CD4-positive, CD25-positive, alpha-beta regulatory T cell (primary cell): ENCODE measurements at places on chromosomes 11 and 22. TPM values are rescaled to one million over a fixed set of nuclear protein-coding genes. Genes with fewer than 3 reads are reported as not detected.
A peak's percentile ranks its signal among the peaks of the same experiment; 100 is the strongest.

Gene EP300
- total RNA-seq: 177 TPM

Gene OR8G5
- not detected for total RNA-seq

Gene SDF2L1
- total RNA-seq: 29.9 TPM

- no peak for DNase-seq
Observed at GRCh38 chr11:7021318-7021717, 1.0 kb downstream of the NLRP14 start.

DNA sequence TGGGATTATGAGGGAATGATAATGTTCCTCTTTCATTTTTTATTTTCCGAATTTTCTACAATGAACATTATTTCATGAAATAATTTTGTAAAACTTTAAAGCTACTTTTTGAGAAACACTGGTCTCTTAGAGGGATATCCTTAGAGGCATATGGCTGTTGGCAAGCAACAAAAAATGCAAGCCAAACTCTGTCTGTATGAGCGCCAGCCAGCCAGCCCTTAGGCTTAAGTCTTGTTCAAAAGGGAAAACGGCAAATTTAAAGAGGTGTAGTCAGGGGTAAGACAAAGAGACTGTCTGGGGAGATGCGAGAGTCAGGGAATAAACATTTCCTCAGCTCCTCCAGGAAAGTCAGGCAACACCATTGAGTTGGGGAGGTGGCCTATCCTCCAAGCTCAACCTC, 22.5 kb downstream of the ASCC2 start:
- DNase-seq: no peak

DNA sequence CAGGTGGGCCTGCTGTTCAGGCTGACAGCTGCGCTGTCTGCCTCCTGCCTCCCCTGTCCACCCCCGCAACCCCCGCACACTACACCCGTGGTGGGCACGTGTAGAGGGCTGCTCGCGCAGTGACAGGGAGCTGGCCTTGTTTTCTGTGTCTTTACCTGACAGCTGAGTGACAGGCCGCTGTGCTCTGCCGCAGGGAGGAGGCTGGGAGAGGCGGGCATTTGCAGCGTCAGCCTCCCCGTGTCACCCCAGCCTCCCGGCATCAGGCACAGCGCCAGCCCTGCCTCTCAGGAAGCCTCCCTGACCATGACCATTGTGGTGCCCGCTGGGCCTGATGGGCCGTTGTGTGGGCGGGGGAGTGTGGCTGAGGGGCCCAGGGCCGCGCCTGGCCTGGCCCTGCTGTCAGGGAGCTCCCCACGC, 32.0 kb upstream of the RELT start:
- no peak for DNase-seq

DNA sequence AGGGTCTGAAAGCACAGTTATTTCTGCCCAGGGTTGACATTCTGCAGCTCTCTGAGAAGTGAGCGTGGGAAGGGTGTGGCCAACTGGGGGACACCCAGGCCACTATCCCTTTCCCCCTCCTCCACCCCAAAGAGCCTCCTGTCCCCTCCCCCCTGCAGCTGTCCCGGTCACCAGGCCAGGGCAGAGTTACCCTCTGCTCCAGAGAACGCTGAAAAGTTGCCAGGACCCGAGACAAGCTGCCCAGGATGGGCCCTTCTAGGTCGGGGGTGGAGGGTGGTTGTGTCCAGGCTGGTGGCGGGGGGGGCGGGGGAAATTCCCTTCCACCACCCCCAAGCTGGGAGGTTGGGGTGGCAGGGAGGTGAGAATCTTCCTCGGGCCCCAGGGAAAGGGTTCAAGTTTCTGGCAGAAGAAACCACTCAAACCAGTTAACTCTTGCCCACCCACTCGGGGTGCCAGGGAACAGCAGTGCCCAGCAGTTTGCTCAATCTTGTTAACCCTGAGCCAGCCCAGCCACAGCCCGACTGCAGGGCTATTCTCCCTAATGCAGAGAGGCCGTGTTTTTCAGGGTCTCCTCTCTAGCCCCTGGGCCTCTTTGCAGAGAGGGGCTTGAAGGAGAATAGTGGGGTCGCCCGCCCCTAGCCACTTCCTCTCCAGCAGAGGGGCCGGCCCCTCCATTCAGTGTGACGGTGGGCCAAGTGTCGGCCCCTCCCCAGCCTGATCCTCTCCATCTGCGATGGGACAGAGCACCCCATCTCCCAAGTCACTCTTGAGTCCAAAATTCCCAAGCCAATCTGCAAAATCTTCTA, 697 bp downstream of the LGALS1 start:
- peak; percentile 27 for DNase-seq

DNA sequence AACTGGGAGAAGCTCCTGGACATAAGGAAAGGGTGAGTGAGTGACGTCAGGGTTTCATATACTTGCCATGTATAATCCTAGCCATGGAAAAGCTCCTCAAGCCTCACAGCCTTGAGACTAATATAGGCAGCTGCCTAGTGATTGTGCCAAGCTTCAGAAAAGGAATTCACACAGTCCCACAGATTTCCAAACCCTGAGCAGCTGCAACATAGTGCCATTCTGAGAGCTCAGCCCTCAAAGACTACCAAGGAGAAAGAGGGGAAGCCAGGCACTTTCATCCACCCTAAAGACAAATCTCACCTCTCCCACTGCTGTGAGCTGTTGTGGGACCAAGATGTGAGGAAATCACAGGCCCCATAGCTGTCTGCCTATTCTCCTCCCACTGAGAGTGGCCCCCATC, 707.9 kb upstream of the ANO5 start:
- no peak for DNase-seq

DNA sequence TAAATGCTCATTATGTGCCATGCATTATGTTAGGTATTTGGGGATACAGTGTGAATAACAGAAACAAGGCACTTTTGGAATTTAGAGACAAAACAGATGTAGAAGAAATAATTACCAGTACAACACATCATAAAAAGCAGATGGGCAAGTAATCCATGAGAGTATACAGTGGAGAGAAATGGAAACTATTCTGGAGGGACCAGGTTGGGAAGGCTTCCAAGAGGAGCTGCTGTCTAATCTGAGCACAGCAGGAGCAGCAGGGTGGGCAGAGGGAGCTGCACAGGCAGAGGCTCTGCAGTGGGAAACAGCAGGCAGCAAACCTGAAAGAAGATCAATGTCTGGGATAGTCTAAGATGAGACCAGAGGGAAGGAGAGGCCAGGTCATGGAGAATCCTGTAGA, 268.7 kb upstream of the CCDC90B start:
- DNase-seq: no peak

GRCh38 chr22:35126993-35127392, 61.0 kb downstream of the ISX start:
- no peak for DNase-seq

DNA sequence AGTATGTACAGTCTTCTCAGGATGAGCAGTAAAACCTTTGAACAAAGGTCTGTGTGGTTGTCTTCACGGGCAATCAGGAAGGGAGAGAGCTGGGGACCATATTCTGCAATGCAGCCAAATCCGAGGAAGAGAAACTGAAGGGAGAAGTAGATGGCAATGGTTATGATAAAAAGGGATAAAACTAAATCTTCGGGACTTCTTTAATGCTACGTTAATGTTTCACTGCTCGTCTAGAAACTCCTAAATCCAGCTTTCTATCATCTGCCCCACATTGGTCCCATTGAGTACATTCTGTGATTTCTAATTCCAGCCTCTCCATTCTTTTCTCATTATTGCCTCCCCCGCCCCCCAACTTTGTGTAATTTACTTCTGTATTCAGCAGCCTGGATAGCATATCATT, 1.7 kb downstream of the TIMM10B start:
- DNase-seq: no peak

DNA sequence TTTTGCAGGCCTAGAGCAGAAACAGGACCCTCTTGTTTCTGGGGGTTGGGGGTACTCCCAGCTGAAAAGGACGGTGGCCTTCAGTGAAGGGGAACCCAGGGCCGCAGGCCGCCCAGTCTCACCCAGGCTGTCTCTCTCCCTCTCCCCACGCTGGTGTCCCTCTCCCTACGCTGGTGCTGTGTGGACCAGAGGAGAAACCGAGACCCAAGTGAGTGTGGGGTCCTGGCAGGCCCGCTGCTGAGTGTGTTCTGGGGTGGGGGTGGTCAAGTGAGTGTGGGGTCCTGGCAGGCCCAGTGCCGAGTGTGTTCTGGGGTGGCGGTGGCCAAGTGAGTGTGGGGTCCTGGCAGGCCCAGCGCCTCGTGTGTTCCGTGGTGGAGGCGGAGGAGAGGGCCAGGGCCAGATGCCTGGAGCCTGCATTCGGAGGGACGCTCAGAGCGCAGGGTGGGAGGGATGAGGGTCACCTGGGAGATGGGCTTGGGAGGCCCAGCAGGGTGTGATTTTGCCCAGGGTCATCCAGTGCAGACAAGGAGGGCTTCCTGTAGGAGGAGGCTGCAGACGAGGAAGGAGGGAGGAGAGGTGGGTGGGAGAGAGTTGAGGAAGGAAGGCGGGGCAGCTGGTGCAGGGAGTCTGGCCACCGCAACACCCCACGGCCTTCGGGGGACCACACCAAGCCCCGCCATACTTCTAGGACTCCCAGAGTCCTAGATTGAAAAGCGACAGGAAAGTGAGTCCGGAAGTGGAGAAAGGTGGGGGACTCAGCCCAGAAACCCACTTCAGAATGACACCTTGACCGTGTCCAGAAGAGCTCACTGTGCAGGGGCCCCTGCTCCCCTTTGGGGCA, 10.3 kb downstream of the TNNT3 start:
- DNase-seq: no peak

DNA sequence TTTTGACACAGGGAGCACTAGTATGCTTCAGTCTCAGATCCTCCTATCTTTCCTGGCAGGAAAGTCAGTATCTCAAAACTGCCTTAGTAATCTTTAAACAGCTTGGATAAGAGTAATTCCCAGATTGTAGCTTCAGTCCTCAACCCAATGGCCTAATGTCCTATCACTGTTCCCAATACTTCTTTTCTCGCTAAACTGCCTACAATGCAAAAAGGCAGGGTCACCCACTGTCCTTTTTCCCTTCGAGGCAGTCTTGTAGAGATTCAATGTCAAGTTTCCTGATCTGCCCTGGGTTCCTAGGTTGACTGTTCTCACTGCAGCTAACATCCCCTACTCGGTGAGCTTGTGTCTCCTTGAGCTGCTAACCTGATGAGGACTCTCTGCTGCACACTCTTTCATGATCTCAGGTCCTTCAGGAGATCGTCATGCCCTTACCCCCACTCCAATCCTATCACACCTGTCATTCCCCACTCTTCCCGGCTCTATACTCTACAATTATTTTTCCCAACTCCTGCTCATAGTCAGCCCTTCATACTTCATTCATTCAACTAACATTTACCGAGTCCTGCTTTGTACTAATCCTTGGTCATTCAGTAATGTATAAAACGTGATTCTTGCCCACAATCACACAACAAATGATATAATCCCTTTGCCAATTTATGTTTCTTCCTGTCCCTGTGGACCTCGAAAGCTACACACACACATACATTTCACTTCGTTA, 904 bp downstream of the C2CD3 start:
- no peak for DNase-seq

- no peak for DNase-seq
Observed at GRCh38 chr11:82731691-82732277, 1.9 kb downstream of the FAM181B start.

DNA sequence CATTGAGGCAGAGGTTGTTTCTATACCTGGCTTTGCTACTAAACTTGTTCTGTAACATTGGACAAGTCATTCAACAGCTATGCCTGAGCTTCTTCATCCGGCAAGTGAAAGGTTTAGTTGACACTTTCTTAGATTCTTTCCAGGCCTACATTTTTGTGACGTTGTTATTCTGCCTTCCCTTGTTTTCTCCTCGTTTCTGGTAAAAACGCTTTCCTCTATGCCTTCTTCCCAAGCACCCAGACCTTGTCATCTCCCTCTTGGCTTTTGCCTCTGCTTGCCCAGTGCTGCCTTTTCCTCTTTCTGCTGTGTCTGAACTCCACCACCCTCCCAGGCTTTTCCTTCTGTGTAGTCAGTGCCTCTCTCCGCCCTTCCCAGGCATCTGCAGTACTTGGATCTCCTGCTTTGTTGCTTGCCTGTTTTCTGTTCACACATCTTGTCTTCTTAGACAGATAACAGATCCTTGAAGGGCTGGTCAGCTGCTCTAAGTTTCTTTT, 1.4 kb upstream of the AMOTL1 start:
- no peak for DNase-seq

DNA sequence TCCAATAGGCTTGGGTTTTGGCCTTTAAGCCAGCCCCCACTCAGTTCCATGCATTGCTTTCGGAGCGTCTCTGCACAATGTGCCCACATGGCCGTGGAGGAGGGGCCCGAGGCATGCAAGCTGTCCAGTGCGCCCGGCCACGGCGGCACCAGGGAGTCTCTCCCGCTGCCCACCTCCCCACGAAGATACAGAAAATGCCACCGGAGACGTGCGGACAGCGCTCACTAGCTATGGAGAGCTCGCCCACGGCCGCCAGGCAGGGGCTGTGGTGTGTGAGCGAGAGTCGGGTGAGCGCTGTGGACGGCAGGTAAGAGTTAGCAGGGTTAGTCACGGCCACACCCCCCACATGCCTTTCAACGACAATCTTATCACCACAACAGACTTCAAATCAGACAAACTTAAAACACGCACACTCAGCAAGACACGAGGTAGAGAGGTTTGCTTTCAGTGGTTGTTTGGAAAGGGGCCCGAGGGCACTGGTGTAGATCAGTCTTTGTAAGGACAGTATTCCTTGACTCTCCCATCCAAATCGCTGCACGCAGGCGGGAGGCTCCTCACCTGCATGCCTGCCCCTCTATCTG, 18.7 kb upstream of the BID start:
- DNase-seq: no peak

DNA sequence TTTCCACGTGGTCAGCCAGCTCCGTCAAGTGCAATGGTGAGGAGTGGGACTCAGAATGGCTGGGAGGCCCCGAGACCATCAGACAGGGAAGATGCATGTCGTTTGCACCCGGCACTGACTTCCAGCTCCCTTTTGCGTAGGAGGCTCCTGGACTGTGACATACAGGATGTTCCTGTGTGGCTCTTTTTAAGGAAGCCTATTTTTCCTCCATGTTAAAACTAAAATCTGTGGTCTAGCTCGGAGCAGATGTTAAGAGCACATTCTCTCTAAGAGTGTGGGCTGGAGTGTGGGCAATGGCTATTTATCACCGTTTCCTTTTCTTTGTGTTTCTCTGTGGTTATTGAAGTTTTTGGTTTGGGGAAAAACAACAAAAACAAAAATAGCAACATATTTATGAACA, 40.9 kb upstream of the AMPD3 start:
- no peak for DNase-seq

- DNase-seq: no peak
Observed at GRCh38 chr11:66881451-66881835, 24.6 kb downstream of the LRFN4 start.
